ENCODE measurements at places on chromosomes 5 and 9.

GRCh38 chr5:42591015-42591414, 165.6 kb upstream of the CCDC152 start:
- no peak for DNase-seq

- no peak for DNase-seq
These were observed 23.0 kb downstream of the FRRS1L start for GRCh38 chr9:109143881-109144562.

DNA sequence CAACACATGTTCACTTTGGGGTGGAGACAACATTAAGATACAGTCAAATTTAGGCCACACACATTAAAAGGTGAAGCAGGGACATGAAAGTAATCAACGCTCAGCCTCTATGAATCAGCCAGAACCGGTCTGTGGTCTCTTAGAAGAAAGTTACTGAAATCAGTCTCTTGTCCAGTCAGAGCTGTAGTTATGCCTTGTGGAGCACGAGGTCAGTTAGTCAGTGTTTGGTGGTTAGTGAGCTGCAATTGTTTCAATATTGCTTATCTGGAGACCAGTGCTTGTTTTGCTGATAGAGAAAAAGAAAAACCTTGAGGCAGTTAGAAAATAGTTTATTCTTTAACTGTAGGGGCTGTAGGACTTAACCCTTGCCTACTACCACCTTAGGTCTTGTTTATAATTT, 157.8 kb upstream of the RASEF start:
- no peak for DNase-seq

GRCh38 chr5:154309805-154310204, 119.3 kb downstream of the GALNT10 start:
- DNase-seq: no peak

DNA sequence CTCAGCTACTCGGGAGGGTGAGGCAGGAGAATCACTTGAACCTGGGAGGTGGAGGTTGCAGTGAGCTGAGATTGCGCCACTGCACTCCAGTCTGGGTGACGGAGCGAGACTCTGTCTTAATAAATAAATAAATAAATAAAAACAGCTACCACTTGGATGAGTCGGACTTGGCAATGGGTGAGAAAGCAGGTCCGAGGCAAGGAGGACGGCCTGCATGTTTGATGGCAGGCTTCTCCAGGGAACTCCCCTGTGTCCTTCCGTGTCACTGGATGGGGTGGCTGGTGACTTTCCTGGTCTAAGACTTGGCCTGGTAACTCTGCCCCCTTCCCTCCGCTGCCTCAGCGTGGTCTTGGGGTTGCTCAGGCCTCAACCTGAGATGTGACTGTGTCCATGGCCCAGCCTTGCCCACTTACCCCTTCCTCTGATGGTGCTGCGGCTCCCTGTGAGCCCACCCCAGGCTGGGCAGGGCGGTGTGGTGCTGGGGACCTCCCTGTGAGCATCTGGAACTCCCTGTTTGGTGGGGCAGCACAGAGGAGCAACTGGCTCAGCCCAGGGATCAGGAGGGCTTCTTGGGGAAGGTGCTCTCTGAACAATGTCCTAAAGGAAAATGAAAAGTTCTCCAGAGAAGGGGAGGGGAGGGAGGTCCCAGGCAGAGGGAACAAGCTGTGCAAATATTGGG, 62.5 kb upstream of the PSD2 start:
- no peak for DNase-seq

All from NCI-H524 treated with DMSO at 0.1 percent for 48 hours (cell line).